ENCODE measurements at places on chromosomes 3 and 15.

DNA sequence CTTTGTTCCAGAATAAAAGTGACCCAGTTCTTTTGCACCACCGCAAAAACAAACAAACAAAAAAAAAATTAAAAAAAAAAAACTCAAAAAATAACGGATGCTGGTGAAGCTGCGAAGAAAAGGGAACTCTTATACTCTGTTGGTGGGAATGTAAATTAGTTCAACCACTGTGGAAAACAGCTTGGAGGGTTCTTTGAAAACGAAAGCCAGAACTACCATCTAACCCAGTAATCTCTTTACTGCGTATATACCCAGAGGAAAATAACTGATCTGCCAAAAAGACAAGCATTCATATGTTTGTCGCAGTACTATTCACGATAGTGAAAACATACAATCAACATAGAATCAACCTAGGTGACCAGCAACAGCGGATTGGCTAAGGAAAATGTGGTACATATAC lies 298.9 kb upstream of the CBLB start:
- H3K27ac ChIP-seq = no peak overlapping the region
- no peak overlapping the region for H3K4me3 ChIP-seq
- H3K4me1 ChIP-seq = no peaks in the 10 kb centered on the region
- no peaks in the 10 kb centered on the region for H3K36me3 ChIP-seq
- H3K27me3 ChIP-seq = no peaks in the 10 kb centered on the region

DNA sequence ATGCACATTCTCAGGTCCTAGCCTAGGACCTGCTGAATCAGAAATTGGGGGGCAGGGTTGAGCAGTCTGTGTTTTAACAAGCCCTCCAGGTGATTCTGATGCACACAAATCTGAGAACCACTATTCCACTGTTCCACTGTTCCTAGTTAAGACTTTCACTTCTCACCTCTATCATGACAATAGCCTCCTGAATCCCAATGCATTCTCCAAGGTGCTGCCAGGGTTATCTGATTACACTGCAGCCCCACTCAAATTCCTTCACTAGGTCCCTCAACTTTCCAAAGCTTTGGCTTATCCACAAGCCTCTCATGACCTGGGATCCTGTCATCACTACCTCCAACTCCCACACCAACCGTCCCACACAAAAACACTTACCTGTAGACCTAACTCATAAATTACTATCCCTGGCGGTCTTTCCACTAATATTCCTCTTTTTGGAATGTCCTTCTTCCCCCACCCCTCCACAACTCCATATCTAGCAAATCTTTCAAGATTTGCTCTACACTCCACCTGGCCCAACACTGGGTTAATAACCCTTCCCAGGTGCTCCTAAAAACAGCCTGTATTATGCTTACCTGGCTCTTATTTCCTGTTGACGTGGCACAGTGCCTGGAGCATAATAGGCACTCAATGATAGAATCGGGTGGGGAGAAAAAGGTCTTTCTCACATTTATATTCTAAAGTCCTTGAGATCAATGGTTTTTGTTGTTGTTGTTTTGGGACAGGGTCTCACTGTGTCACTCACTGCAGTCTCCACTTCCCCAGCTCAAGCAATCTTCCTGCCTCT lies 27.2 kb downstream of the TBL1XR1 start:
- no peaks in the 10 kb centered on the region for H3K27me3 ChIP-seq
- H3K4me3 ChIP-seq = 0 out of 2 replicates have a peak overlapping the region, but pooled peaks have one; percentile 35
- no peaks in the 10 kb centered on the region for H3K36me3 ChIP-seq
- H3K4me1 ChIP-seq = peaks cover 53% of the 10 kb centered on the region

DNA sequence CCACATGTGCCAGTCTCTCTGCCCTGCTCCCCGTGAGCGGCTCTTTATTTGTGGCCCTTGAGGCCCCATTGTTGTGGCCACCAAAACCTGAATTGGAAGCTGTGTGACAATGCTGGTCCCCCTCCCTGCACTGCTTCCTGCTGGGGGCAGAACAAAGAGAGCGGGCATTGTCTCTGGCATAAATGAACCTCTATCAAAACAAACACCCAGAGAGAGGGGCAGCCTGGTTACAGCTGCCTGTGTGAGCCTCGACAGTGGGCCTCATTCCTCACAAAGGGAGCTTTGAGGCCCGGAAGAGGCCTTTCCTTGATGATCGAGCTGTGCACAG lies 152.9 kb downstream of the IGF1R start:
- H3K4me3 ChIP-seq = peak overlapping the region; percentile 46
- H3K27me3 ChIP-seq = no peaks in the 10 kb centered on the region
- peak; percentile 61 for DNase-seq
- H3K27ac ChIP-seq = peak overlapping the region; percentile 96

- H3K36me3 ChIP-seq = no peaks in the 10 kb centered on the region
- no peak overlapping the region for H3K4me3 ChIP-seq
Observed at GRCh38 chr15:71551566-71551965, 258.8 kb upstream of the NR2E3 start.

GRCh38 chr15:71334873-71335272 lies 219.6 kb downstream of the THSD4 start:
- peaks cover 19% of the 10 kb centered on the region for H3K4me1 ChIP-seq
- no peaks in the 10 kb centered on the region for H3K27me3 ChIP-seq
- no peaks in the 10 kb centered on the region for H3K36me3 ChIP-seq
- H3K27ac ChIP-seq = no peak overlapping the region

GRCh38 chr3:134642445-134643149 lies 8.2 kb downstream of the KY start:
- no peaks in the 10 kb centered on the region for H3K36me3 ChIP-seq
- no peak overlapping the region for H3K4me3 ChIP-seq
- no peak overlapping the region for H3K27ac ChIP-seq
- peaks cover 24% of the 10 kb centered on the region for H3K27me3 ChIP-seq
- DNase-seq = no peak

- DNase-seq = no peak
- H3K36me3 ChIP-seq = no peaks in the 10 kb centered on the region
- H3K27me3 ChIP-seq = no peaks in the 10 kb centered on the region
Observed at GRCh38 chr15:93231261-93231925, 142.4 kb upstream of the RGMA start.
